Inflammatory macrophage treated with lipopolysaccharide for 1 hour (primary cell): ENCODE measurements at places on chromosomes 7 and 10.
A peak's percentile ranks its signal among the peaks of the same experiment; 100 is the strongest.

DNA sequence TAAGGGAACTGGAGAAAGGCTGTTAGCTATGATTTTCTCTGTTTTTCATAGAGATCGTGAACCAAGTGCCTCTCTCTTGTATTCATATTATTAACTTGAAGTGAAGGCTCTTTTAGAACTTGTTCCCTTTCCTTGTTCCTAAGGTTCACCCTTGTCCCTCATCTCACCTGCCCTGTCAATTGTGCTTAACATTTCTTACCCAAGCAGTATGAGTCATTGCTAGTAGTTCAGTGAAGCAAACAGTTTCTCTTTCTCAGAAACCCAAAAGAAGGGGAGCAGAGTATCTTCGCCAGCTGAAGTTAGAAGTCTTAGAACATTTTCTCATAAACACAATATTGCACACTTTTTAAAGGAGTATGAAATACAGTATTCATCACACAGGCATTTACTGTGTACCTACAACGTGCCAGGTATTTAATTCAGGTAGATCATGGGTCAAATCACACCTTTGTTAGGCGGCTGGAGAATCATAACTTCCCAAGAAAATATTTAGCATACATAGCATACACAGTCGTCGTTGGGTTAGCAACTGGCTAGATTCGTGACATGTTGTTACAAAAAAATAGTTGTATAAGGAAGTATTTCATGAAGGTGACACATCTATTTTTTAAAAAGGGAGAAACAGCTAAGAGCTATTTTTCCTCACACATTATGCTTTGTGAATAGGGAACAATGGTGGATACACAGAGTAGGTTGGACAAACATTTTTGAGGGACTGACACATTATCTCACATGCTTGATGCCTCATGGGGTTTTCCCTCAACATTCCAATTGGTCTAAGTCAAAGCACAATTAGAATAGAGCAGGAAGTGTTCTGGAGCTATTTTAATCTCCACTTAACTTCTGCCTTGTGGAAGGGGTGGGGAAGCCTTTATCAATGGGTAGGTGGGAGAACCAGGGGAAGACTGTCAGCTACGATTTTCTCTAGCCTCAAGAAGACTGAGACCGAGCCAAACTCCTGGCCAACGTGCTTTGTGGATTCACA, 13.2 kb downstream of the HDAC9 start:
- DNase-seq = peak; percentile 98

- no peak for DNase-seq
Measured at GRCh38 chr10:8768852-8769251, 714.4 kb downstream of the GATA3 start.

- DNase-seq = no peak
Measured at GRCh38 chr7:93544691-93545090, 29.8 kb downstream of the CALCR start.

DNA sequence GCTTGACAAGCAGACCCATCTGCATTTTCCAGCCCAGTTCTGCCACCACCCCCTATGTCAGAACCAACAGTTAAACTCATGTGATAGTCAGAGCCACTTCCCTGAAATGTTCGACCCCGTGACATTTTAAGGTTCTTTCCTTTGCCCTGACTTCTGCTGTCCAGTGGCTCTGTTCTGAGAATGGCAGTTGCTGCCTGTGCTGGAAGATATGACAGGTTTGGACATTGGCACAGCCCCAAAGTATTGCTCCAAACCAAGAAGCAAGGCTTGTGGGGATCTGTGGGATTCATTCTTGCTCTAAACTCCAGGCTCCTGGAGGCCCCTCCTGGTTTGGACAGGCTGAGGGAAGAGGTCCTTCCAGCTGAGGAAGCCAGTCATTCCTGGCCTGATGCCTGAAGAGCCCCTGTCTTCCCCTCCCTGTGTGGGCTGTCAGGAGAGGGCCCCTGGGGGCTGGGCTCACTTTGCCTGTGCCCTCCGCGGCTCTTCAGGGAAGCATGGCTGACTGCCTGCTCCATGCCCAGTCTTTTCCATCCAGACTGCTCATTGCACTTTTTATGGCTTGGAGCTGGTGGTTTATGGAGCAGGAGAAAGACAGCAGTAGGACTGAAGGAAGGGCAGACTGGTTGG, 138.0 kb downstream of the CDH23 start:
- peak; percentile 35 for DNase-seq

DNA sequence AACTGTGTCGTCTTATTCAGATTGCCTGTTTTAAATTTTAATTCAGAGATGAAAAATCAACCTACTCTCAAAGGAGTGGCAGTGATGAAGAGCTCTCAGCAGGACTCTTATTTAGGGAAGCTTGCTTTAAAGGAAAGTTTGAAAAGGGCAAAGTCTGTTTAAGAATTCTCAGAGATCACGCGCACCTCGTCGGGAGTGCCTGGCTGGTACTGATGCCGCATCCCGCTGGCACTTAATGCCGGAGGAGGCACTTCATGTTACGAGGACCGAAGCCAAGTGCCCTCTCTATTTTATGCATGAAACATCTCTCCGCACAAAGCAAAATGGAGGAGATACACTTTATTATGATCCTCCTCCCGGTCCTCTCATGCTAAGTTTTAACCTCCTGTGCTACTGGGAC, 71.1 kb upstream of the INSYN2A start:
- DNase-seq = no peak

GRCh38 chr10:44069573-44069972, 315.3 kb downstream of the CXCL12 start:
- DNase-seq = no peak

GRCh38 chr7:30119890-30120577, 14.8 kb upstream of the MTURN start:
- no peak for DNase-seq

GRCh38 chr7:150572496-150572895, 5.3 kb downstream of the GIMAP4 start:
- no peak for DNase-seq

DNA sequence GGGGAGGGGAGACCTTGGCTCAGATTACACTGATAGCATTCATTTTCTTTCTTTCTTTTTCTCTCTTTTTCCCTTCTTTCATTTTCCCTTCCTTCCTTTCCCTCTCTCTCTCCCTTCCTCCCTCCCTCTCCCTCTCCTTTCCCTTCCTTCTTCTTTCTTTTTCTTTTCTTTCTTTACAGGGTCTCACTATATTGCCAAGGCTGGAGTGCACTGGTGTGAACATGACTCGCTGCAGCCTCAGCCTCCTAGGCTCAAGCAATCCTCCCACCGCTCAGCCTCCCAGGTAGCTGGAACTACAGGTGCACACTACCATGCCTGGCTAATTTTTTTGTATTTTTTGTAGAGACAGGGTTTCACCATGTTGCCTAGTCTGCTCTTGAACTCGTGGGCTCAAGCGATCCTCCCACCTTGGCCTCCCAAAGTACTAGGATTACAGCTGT, 73.0 kb upstream of the MKRN1 start:
- DNase-seq = no peak

- DNase-seq = no peak
Measured at GRCh38 chr10:31580646-31581045, 261.6 kb downstream of the ZEB1 start.

- DNase-seq = no peak
Measured at GRCh38 chr10:70378122-70378521, 4.3 kb downstream of the LRRC20 start.

GRCh38 chr10:16581202-16581601, 59.5 kb upstream of the C1QL3 start:
- peak; percentile 4 for DNase-seq

DNA sequence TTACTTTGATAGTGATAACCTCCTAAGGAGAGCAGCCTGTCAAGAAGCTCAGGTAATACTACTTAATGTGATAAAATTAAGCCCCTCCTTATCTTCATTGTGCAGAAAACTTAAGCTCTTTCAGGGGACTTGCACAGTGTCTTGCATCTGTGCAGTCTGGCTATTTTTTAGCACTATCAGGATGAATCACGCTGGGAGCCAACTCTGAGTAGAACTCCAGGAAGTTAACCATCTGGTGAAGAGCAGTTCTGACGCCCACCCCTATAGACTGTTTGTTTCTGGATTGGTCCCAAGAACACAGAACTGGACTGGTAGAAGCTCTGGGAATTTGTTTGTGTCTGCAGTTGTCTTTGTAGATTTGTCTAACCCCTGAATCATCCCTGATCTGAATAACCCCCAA, 41.9 kb downstream of the AGK start:
- DNase-seq = no peak

GRCh38 chr7:52584041-52584440, 451.4 kb upstream of the POM121L12 start:
- no peak for DNase-seq

- DNase-seq = no peak
Measured at GRCh38 chr7:146115548-146115850, 1.1 kb upstream of the CNTNAP2 start.

DNA sequence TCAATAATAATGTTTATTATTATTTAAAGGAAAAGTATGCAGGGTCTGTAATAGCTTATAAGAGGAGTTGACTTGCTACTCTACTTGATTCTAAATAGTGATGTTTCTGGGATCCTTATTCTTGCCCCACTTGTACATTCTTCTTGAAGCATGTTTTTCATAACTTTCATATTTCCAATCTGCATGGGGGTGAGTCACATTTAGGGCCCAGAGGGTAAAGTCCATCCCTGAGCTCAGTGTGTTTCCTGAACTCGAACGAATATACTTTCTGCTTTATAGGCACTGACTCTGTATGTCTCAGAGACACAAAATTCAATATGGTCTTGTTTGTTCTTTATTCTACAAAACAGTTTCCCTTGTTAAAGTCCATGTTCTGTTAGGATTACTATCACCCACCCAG, 61.0 kb upstream of the SMIM30 start:
- DNase-seq = no peak

- DNase-seq = no peak
Measured at GRCh38 chr10:32315424-32315823, 31.5 kb downstream of the EPC1 start.

GRCh38 chr7:42105554-42106358, 131.3 kb downstream of the GLI3 start:
- no peak for DNase-seq

DNA sequence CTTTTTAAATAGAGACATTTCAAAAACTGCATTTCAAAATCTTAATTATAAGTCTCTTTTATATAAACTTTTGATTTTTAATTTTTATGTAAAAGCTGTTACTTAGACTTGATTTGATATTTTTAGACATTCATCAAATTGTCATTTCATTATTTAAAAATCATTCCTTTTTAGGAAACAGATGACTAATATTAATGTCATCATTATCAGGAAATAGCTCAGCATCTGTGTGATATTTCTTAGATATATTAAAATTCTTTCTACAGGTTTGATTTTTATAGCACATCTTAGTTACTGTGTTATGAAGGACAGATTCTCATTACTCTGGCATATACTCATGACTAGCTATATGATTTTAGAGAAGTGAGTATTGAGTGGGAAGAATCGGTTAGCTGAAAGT, 17.2 kb downstream of the RUNDC3B start:
- DNase-seq = no peak
